ENCODE measurements at places on chromosomes 5 and 9. TPM values are rescaled to one million over a fixed set of nuclear protein-coding genes. Genes with fewer than 3 reads are reported as not detected.

Gene TNFSF15
- 0.73 TPM for total RNA-seq

- no peak for DNase-seq
Measured at GRCh38 chr9:104971511-104971910, 43.6 kb upstream of the ABCA1 start.

GRCh38 chr5:141211-141610, 49.2 kb downstream of the PLEKHG4B start:
- no peak for DNase-seq

- no peak for DNase-seq
Measured at GRCh38 chr5:3119435-3119834, 368.0 kb upstream of the IRX2 start.

Gene PCDHA11
- 8.2 TPM for total RNA-seq

Gene DMGDH
- 2.4 TPM for total RNA-seq

GRCh38 chr9:113785334-113785733, 90.8 kb upstream of the ZNF618 start:
- DNase-seq = no peak

GRCh38 chr9:113858282-113858681, 17.8 kb upstream of the ZNF618 start:
- no peak for DNase-seq

- peak; percentile 92 for DNase-seq
Measured at GRCh38 chr5:32504989-32505596, 60.6 kb upstream of the ZFR start.

DNA sequence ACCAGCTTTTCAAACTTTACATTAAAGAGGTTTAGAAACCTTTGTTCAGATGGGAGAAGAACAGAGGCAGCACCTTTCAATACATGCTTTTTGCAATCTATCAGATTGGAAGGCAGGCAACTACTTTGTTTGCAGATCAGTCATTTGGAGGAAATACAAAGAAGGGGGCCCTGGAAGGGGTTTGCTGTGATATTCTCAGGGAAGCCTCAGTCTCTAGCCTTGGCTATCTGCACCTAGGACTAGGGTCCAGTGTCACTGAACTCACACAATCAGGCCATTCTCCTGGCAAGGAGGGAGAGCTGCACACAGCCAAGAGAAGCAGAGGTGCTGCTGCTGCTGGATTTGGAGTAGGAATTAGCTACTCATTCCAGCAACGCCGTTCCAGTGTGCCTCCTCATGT, 79.5 kb downstream of the CRB2 start:
- DNase-seq = no peak

Gene DDX4
- not detected for total RNA-seq

Gene APBA1
- total RNA-seq = 5.1 TPM

DNA sequence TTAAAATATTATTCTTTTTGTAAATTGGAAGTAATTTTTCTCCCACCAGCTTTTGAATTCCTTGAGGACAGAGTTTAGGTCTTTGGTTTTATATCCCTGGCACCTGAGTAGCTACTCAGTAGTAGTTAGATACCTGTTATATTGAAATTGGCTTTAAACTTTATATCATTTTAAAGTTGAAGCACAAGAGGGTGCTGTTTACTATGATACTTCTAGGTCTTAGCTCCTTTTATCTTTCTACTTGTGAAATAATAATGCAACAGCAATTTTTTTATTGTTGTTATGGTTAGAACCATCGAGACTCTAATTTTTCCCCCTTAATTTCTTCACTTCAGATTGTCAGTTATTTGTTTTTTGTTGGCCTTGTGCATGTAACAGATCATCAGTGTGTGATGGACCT, 46.3 kb downstream of the AP3S1 start:
- no peak for DNase-seq

Gene APC
- total RNA-seq = 36.3 TPM

DNA sequence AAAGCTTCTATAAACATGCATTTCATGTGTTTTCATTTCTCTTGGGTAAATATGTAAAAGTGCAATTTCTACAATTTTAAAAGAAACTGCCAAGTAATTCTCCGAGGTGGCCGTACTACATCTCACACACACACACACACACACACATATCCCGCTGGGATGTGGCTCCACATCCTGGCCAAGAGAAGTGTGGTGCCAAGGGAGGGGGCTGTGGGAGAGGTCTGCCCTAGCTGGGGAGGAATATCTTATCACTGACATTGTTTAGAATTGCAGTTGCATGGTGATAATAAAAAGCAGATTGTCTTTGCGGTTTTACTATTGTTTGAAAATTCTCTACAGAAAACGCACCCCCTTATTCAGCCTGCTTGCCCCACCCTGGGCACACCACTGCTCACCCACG, 558.4 kb downstream of the BNC2 start:
- no peak for DNase-seq

- DNase-seq = no peak
Measured at GRCh38 chr5:3531320-3531986, 64.2 kb upstream of the IRX1 start.

Gene LRRC26
- not detected for total RNA-seq

Data from osteocyte (in vitro differentiated cells).